HS-5 (cell line): ENCODE measurements at places on chromosomes 6 and 20.

GRCh38 chr6:2746557-2747061 is 4.1 kb downstream of the MYLK4 start:
- no peak for DNase-seq

- DNase-seq: no peak
These were observed 14.5 kb downstream of the BCL2L1 start for GRCh38 chr20:31707994-31708735.

GRCh38 chr6:170290296-170291128 is at the start of gene DLL1:
Gene DLL1 (minus strand): TSS chr6:170291078. CDS start chr6:170290139, 939 bp downstream.
- no peak for DNase-seq

DNA sequence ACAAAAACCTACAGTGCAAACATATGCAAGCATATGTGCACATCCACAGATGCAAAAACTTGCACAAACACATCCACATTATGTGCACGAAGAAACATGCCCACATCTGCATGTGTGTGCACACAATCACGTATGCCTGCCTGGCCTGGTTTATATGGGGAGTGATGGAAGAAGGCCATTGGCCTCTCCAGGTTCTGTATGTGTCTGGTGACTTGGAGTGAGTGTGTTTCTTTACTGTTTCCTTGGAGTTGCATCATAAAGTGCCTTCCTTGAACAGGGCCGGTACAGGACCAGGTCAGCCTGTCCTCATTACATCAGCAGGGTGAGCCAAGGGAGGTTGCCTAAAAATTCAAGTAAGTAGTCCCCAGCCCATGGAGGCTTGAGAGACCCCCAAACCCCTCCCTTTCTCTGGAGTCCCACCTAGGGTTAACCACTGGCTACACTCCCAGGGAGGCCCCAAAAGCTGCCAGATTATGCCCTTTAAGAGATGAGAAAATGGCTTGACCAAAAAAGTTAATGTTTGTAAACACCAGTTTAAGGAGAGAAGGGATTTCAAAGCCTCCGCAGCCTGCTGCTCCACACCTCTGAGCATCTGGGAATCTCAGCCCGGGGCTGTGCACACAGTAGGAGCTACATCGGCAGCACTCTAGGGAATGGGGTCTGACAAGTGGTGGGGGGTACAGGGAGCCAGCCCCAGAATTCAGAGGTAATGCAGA is 140.8 kb downstream of the VEGFA start:
- peak; percentile 73 for DNase-seq

DNA sequence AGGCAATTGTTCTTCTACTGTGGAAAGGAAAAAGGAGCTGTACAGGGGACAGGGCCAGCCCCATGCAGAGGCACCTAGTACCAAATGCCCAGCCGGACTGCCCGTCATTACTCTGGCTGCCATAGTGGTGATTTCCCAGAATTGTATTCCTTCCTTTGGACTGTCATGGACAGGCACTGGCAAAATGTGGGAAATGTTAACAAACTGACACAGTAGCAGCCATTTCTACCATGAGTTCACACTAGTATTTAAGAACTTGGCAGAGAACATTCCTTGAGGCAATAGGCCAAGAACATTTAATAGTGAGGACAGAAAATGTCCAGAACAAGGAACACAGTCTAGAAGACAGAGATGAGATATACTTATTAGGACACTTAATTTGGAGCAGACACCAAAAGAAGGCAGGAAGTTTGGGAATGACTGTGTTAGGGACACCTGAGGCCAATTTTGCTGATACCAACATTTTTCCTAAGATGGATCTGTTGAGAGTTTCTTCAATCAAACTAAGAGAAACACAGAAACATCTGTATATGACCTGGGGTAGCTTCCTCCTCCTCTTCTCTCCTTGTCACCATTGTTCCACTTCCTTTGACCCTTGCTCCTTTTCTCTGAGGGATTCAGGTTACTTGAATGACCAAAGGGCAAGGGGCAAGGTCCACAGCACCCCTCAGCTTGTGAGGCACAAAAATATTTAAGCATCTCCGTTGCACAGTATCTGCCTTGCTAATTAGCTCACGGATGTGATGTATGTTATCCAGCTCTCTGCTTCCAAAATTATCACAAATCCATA is 14.9 kb downstream of the ADTRP start:
- DNase-seq: no peak

- DNase-seq: no peak
These were observed 158.3 kb downstream of the DOK5 start for GRCh38 chr20:54633374-54634355.
